ENCODE measurements at places on chromosomes 3 and 15.

DNA sequence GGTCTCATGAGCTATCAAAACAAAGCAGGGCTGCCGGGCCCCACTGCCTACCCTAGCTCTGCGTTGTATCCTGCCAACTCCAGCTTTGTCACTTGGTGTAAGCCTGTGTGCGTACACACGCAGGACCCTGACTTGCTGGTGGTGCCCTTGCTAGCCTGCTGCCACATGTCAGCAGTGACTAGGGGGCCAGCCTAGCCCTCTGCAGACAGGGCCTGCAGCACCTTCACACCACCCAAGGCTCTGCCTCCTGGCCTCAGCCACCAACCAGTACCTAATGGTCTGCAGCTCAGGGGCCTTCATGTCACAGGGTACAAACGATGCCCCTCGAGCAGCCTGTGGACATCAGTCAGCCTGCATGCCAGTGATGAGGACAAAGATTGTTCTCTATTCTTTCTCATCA lies 30.1 kb upstream of the DUSP7 start:
- DNase-seq = no peak

DNA sequence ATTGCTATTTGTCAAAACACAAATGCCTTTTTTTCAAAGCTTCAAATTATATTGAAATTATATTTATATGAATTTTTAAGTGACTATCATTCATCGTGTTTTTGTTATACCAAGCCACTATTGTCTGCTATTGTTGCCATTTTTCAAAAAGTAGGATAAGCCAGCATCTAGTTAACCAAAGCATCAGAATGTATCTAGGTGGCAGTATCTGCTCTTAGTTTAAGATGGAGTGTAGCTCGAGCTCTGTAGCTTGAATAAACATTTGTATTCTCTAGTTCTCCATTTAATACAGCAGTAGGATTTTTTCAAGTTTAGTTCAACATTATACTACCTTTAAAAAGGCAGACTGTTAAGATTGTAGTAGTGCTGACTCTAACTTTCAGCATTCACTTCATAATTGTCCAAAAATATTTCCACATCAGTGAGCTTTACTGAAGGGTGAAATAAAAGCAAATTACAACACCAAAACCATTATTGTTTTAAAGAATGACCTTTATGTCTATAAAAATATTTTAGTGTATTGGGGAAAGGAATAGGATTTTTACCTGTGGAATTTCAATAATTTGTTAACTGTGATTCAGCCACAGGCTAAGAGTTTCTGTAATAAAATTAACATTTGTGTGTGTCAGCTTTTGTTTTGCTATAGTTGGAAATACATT lies 19.6 kb upstream of the C15orf61 start:
- DNase-seq = peak; percentile 34

GRCh38 chr15:48560321-48561051 lies 85.0 kb downstream of the FBN1 start:
- DNase-seq = no peak

- DNase-seq = peak; percentile 38
Observed at GRCh38 chr15:40985541-40986330, 32.5 kb downstream of the CHAC1 start.

GRCh38 chr15:81274931-81275707 lies 48.8 kb downstream of the STARD5 start:
- DNase-seq = peak; percentile 86

- no peak for DNase-seq
Observed at GRCh38 chr15:74845208-74845568, 2.2 kb upstream of the ULK3 start.

DNA sequence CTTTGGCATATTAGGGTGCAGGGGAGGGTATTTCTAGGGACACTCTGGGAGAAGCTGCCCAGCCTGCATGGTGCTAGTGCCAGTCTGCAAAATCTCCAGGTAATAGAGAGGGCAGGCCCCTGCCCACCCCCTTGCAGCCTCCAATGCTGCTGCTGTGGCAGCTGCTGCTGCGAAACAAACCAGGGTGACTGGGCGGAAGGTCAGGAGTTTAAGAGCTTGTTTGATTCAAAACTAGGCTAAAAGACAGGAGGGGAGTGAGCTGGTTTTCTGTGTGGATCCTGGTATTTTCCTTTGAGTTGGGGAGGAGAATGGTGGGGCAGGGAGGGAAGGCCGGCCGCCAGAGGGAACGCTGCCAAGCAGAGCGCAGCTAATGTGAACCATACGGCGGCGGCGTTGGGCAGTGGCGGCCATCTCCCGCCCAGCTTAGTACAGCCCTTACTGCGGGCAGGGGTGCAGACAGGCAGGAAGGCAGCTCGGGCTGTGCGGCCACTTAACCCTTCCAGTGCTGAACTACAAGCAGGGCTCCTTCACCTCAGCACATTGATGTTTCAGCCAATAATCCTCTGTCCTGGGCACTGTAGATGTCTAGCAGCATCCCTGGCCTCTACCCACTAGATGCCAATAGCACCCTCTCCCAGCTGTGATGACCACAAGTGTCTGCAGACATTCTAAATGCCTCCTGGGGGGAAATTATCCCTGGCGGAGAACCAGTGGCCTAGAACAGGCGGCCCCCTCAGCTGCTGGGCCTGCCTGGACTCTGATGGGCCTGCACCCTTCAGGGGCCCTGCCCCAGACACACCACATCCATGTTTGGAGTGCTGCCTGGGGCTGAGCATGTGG lies 125.7 kb downstream of the EEFSEC start:
- DNase-seq = peak; percentile 93

GRCh38 chr15:79990997-79991334 lies 20.0 kb upstream of the BCL2A1 start:
- no peak for DNase-seq

- peak; percentile 54 for DNase-seq
Observed at GRCh38 chr3:192933779-192934460, 16.3 kb upstream of the MB21D2 start.

DNA sequence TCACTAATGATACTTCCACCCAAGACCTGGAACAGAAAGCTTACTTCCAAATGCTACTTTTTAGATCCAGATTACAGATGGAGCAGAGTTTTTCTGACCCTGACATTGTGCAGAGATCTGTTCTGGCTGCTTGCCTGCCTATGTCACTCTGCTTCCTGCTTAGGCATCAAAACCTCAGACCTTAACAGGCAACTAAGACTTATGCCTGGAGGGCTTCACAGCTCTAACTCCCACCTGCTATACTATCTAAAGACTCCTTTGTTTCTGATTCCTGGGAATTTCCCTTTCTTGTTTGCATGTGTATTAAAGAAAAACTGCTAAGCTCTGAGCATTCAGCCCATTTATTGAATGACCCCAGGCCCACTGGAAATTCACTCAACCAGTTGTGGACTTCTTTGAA lies 157.4 kb upstream of the NPHP3 start:
- no peak for DNase-seq

DNA sequence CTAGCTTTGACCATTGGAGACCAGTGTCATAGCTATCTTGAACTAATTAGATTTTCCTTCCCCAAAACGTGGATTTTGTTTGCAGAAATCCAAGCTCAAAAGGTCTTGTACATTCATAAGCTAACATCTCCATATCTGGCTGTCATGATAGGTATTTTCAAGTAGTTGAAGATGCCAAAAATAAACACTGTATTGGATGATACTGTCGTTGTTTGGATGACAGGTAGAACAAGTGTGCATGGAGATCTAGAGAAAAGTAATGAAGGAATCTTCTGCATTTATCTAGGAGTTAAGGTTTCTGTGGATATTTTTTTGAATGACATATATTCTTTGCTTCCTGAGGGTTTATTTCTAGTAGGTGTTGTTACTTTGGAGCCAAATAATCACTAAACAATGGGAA lies 1696.1 kb downstream of the SI start:
- DNase-seq = no peak

DNA sequence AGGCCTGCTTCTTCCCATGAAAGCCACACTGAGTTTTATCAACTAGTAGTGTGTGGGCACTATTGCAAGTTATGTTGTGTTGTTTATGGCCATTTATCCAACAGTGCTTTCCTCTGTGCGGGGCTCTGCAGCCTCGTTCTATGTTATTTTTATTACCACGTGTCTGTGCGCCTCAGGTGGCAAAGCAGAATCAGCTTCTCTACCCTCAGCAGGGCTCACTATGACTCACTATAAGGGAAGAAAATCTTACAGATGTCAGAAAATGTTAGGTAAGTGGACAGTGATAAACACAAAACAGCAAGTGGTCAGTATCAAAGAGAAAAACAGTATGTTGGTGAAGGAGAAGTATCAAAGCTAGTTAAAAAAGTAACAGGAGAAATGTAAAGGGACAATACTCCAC lies 61.4 kb downstream of the MOBP start:
- no peak for DNase-seq

- no peak for DNase-seq
Observed at GRCh38 chr3:11581237-11582190, 62.2 kb downstream of the VGLL4 start.

DNA sequence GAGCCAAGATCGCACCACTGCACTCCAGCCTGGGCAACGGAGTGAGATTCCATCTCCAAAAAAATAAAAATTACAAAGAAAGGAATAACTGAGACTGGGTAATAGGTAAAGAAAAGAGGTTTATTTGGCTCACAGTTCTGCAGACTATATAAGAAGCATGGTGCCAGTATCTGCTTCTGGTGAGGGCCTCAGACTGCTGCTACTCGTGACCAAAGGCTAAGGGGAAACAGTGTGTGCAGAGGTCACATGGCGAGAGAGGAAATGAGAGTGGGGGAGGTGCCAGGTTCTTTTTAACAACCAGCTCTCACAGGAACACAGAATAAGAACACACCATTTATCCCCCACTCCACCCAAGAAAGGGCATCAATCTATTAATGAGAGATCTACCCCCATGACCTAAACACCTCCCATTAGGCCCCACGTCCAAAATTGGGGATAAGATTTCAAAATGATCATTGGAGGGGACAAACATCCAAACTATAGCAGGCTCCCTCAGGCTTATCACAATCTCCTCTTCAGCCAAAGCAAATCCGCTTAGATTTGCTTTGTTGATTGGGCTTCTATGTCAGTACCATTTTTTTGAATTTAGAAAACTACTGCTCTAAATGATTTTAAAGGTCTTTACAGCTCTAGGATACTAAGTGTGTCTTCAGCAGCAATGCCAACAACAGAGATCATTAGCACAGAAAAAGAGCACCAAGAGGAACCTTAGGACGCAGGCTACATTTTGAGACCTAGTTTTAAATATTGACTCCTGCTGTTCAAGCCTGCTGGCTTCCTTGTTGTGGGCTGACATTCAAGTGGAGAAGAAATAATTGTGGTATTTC lies 84.2 kb upstream of the TBL1XR1 start:
- DNase-seq = no peak

- no peak for DNase-seq
Observed at GRCh38 chr15:45174577-45174976, 13.2 kb downstream of the SHF start.

DNA sequence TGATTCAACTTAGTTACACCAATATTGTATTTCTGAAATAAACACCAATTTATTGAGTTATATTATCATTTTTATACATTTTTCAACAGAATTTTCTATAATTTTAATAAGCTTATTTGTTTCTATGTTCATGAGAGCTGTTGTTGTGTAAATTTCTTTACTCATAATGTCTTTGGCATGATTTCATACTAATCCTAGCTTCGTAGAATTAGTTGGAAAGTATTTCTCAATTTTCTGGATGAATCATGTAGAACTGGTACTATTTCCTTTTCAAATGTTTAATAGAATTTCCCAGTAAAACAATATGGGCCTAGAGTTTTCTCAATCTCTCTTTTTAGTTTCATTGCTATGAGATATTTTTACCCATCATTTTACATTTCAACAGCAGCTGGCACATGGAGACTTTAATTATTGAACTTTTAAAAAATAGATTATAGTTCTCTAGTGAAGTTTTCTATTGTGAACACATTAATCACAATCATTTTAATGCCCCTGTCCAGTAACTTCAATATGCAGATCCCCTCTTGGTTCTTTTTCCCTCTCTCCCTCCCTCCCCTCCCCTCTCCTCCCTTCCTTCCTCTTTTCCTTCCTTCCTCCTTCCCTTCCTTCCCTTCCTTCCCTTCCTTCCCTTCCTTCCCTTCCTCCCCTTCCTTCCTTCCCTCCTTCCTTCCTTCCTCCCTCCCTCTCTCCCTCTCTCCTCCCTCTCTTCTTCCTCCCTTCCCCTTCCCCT lies 1357.1 kb downstream of the ZPLD1 start:
- no peak for DNase-seq

DNA sequence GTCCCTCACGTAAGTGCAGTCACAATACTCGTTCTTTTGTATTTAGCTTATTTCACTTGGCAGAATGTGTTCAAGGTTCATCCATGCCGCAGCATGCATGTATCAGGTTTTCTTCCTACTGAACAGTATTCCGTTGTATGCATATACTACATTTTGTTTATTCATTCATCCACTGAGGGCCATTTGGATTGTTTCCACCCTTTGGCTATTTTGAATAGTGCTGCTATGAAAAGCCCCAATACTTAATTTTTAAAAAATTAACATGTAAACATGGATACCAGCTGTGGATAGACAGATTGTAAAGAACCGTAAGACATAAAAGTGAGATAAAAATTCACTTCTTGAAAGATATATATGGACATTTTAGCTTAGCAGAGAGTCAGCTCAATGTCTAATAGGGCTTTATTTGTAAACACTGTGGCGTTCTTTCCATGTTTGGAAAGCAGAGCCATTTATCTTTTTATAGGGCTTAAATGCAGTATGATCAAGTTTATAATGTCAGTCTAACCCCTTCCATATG lies 115.9 kb downstream of the VPS8 start:
- no peak for DNase-seq

- no peak for DNase-seq
Observed at GRCh38 chr3:77868725-77869124, 828.8 kb downstream of the ROBO2 start.

- DNase-seq = peak; percentile 32
Observed at GRCh38 chr3:14583548-14584091, 43.5 kb upstream of the GRIP2 start.

DNA sequence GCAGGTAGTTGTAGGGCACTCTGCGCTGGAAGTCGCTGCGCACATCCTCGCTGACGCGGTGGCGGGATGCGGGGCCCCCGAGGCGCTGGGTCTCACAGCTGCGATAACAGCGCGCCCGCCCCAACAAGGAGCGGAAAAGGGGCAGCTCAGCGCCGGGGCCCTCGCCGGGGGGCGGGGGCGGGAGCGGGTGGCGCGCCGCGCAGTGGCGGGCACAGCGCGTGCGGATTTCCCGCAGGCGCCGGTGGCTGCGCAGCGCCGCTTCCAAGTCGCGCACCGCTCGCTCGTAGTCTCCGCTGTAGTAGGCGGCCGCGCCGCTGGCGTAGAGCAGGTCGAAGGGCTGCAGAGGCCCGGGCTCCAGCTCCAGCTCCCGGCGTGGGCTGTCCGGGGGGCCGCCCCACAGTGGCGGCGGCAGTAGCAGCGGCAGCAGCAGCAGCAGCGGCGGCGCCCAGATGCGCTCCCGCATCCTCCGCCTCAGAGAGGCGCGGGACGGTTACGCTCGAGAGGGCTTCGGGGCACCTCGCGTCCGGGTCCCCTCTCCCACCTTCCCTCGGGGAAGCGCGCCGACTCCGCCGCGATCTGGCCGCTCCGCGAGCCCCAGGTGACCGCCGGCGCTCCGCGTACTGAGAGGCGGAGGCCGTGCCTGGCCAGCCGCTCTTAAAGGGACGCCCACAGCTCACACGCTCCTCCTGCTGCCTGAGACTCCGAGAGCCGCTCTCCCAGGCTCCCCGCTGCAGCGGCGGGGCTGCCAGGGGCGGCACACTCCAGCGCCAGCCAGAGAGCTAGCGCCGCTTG lies at the start of gene P3H2:
P3H2 (minus strand) TSS at position 629 of the 792 bp plus-strand sequence; CDS start at position 463, 166 bp downstream.
- DNase-seq = peak; percentile 93

GRCh38 chr3:117734496-117734895 lies 1024.9 kb downstream of the TUSC7 start:
- DNase-seq = peak; percentile 83

- DNase-seq = no peak
Observed at GRCh38 chr15:69554279-69554961, 101.8 kb downstream of the RPLP1 start.

- peak; percentile 21 for DNase-seq
Observed at GRCh38 chr3:99702953-99703943, 64.9 kb downstream of the COL8A1 start.

All from fibroblast of skin of abdomen (primary cell).